ENCODE measurements at places on chromosomes 4 and X.

GRCh38 chr4:103158760-103159159 is 39.4 kb downstream of the CENPE start:
- DNase-seq, result no peak

- no peak for DNase-seq
These were observed 91.2 kb upstream of the XAGE2 start for GRCh38 chrX:52277666-52278065.

GRCh38 chr4:117014236-117014635 is 71.1 kb downstream of the TRAM1L1 start:
- no peak for DNase-seq

GRCh38 chr4:164937576-164938270 is 39.7 kb downstream of the TRIM61 start:
- DNase-seq, result peak; percentile 51

DNA sequence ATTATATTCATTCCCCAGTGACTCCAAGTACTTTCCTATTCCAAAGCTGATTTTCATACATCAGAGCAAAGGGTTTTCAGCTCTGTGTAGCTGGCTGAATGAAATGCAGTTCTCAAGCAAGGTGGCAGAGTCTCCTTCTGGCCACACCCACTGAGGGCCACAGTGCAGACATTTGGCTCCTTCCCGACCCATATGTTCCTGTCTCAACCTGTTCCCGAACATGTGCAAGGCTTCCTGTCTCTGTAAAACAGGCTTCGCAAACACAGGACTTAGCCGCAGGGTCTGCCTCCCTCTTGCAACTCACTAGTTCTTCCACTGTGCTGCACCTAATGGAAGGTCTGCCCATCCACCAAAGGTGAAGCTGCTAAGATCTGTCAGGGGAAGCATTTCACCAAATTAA is 249.2 kb downstream of the MID1IP1 start:
- no peak for DNase-seq

DNA sequence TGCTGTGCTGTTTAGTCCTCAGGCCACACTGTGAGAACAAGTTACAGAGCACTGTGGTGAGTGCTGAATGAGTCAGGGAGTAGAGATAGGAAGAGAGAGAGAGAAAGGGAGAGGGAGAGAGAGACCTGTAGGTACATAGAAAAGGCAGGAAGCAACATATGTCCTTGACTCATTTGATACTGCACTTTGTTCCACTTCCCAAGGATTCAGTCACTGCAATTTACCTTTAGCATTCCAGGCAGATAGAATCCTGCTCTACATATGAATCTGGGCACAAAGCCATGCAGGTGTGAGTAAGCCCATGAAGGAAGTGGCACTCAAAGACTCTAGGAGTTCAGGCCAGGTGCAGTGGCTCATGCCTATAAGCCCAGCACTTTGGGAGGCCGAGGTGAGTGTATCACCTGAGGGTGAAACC is 1.0 kb upstream of the DAPP1 start:
- no peak for DNase-seq

DNA sequence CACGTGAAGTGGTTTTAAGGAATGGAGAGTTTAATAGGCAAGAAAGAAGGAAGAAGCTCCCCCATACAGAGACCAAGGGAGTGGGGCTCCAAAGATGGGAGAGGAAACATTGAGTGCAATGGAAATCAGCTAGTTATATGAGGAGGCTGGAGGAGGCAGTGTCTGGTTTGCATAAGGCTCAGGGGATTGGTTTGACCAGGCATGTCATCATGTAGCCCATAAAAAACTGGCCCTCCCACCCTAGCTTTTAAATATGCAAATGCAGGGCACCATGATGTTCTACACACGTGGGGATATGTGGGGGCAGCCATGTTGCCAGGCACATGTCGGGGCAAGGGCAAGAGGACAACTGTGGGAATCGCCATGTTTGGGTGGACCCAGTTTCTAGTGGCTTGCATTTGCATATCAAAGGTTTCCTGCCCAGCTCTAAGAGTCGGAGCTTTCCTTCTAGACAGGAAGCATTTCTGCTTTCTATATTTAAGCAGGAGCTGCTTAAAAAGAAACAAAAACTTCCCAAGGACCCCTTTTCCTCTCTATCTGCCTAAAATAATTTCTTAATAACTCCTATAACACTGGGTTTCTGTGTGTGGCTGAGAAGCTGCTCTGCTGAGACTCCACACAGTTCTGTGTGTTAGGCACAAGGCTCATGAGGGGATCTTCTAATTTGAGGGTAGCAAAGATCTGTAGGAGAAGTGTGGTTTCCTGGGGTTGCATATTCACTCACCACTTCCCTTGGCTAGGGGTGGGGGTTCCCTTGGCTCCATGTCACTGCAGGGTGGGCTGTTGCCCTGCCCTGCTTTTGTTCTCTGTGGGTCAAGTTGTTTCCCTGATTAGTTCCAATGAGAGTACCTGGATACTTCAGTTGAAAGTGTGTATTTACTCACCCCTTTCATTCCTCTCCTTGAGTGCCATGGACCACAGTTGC is 113.5 kb downstream of the VSIG4 start:
- DNase-seq, result no peak

GRCh38 chr4:35739308-35739707 is 505.0 kb downstream of the ARAP2 start:
- no peak for DNase-seq

- DNase-seq, result no peak
These were observed 37.4 kb downstream of the MGARP start for GRCh38 chr4:139242511-139243051.

DNA sequence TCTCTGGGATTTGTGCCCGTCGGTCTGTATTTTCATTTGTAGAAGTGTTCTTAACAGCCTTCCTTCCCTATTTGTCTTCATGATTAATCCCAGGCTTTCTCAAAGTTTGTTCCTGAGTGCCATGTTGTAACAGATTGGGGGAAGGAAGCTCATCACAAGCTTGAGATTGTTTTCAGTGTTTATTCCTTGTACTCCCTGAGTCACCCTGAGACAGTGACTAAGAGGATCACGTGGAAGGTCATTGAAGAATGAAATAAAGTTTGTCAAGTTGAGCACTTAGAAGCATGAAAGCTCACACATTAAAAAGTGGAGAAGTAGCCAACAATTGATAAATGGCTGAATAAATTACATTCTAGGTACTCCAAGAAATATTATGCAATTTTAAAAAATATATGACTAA is 153.5 kb upstream of the FAM241A start:
- peak; percentile 74 for DNase-seq

- DNase-seq, result peak; percentile 80
These were observed 28.4 kb downstream of the ZNF185 start for GRCh38 chrX:152926279-152926678.

GRCh38 chr4:53587135-53587534 is 4.2 kb downstream of the LNX1 start:
- no peak for DNase-seq

- DNase-seq, result peak; percentile 27
These were observed 195.5 kb upstream of the VEGFC start for GRCh38 chr4:176988226-176988625.

DNA sequence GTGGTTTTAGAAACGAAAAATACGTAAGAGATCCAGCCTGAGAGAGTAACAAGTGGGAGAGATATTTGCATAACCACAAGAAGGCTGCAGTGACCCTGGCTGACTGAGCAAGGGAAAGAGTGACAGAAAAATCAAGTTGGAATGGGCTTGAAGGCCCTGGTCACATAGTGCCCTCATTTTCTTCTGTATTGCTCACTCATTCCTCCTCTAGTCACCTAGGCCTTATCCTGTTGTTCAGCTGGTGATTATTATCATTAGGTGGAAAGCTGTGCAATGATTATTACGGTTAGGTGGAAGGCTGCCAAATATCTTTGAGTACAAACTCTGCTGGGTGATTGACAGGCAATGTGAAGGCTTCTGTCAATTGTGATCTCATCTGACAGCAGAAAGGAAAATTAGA is 2384.1 kb downstream of the PCDH7 start:
- no peak for DNase-seq

DNA sequence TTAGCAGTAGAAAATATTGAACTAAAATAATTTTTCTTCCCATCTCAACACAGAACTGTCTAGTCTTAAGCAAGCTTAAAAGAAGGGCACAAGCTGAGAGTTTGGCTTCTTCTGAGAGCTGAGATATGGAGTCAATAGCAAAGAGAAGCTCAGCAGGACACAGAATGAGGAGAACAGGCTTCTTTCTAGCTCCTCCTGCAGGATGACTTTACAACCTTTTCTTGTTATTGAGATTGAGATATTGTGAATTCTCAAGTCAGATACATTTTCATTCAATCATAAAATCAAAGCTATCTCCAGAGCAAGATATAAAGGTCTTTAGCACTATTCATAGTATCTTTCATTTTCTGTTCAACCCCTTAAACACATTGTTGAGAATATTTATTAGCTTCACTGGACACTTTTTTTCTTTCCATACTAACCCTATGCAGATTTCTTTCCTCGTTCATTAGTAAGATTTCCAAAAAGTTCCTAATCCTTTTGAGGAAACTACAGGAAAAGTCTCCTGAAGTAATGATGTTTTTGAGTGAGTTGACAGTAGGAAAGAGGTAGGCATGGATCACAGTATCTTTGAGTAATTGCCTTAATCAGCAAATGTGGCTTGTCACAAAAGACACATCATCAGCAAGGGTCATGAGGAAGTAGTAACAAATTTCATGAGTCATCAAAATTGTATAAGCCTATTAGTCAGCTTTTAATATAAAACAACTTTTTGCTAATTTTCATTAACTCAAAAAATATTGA is 17.8 kb upstream of the CXCL3 start:
- DNase-seq, result peak; percentile 27

DNA sequence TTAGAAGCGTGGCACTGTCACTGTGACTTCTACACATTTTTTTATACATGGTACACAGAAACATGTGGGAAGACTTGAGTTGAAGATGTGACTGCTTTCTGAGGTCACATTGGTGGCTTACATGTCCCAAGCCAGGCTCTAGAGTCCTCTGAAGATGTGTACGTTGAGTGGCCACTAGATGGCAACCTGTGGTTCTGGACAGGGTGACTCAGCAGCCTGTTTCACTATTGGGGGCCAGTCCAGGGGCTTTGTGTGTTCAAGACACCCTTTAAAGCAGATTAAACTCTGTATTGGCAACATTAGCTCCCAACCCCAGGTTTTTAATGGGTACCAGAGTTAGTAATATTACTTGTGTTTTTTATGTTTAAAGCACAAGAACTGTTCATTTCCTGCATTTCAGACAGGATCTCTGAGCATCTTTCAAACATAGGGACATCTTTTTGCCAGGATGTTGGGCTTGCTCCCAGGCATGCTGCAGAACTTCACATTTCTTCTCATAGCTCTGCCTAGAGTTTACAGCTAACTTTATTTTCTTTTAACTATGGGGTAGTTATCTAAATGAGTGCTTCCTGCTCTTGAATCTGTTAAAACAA is 53.0 kb downstream of the DCUN1D4 start:
- peak; percentile 84 for DNase-seq

GRCh38 chr4:36208893-36209473 is 35.3 kb downstream of the ARAP2 start:
- no peak for DNase-seq

- DNase-seq, result peak; percentile 10
These were observed 141.1 kb downstream of the AFF1 start for GRCh38 chr4:87075876-87076275.

- peak; percentile 64 for DNase-seq
These were observed 82.4 kb upstream of the HPRT1 start for GRCh38 chrX:134377537-134377936.

DNA sequence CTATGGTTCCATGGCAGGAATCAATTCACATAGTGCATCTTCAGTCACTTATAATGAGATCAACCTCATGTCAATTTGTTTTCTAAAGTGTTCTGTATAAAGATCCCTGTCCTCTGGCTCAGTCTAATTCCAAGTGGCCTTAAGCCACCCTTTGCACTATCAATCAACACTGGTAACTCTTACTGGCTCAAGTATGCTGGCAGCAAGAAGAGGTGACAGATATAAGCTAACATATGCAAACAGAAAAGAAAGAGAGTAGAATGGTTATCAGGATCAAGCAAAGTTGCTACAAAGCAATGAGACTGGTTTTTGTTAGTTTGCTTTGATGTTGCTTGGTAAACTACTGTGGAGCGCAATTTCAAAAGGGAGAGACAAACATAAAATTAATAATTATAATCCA is 67.0 kb downstream of the AMMECR1 start:
- peak; percentile 85 for DNase-seq

GRCh38 chrX:68889249-68889648 is 60.4 kb downstream of the EFNB1 start:
- DNase-seq, result no peak
